GM12891 (cell line): ENCODE measurements at places on chromosomes 5 and 9.
A peak's percentile ranks its signal among the peaks of the same experiment; 100 is the strongest.

DNA sequence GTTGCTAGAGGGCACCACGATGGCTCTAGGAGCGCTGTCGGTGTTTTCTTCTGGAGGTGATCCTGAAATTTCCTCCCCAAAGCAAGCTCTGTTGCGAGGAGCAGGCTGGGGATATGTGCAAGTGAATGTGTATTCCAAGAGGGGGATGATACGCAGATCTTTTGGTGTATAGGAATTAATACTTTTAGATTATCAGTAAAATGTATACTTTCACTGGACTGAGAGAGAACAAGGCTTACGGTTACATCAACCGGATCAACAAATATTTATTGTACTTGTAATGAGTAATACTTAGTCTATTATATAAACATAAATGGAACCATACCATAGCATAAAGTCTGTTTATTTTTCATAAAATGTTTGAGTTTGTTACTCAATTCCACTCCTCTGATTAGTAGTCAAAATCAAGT, 632 bp upstream of the PRKAA1 start:
- DNase-seq = peak; percentile 10

DNA sequence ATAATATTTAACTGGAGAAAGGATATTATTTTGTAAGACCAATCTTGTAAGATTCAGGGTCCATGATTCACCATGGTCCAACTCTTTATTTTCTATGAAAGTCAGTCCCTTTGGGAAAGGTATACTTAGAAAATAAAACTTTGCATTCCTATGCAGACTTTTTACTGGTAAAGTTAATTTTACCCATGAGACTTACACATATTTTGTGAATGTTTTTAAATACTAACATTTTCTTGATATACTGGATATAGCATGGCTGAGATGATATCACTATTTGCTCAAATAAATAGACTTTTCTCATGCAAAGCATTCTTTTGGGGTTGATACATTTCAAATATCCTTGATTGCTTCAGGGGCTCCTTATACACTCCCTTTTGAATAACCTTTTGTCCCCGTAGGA, 512.1 kb downstream of the MAN2A1 start:
- DNase-seq = no peak

DNA sequence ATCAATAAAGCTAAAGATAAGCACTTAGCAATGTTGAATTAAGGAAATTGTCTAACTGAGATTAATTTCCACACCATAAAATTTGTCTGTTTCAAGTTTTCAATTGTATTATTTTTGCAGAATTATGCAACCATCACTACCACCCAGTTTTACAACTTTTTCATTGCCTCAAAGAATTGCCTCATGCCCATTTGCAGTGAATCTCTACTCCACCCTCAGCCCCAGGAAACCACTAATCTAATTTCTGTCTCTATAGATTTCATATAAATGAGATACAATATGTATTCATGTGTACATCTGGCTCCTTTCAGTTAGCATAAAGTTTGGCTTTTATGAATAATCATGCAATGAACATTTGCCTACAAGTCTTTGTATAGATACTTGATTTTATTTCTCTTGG, 72.9 kb downstream of the PTCD2 start:
- DNase-seq = no peak

DNA sequence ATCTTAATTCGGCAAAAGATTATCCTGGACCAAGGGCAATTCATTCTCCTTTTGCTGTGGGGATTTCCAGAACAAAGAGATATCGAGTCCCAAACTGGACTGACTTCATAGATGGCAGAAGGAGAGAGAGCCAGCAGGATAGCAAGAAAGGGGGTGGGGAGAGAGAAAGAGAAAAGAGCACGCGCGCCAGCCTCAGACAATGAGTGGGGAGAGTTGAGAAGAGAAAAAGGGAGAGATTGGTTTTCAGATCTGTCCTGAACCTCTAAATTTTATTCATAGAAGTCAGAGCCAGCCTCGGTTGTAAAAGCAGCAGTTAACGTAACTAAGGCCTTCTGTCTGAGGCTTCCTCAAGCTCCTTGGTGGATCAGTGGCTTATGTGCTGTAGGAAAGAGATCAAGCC, 55.3 kb upstream of the ALDH1B1 start:
- DNase-seq = no peak

DNA sequence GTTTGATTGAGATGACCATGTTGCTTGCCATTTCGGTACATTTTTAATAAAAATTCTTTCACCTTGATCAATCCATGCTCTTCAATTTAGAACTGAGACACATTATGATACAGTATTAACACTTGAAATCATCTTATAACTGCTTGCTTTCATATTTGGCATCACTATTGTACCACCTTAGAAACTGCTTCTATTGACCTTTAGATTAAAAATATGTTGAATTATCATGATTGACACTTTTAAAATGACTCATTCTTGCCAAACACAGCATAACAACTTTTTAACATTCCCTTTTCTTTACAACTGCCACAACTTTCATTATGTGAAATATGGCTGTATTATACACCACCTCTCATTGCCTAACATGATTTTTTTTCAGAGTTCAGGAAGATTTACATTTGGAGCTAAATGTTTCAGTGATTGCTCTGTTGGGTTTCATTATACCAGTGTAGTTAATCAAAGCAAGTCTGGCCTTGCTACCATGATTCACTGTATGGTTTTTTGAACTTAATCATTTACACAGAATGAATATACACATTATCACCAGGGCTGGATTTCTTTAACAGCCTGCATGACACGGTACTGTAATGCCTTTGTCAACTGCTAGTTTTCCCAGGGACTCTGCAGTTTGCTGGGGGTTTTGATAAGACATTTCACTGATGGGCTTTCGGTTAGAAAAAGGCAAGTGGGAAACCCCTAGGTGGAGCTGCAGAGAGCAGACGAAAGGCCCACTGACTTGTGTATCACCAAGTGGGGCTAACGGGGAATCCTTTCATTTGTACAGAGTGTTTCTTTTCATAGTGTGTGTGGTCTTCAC, 93.6 kb upstream of the TLE4 start:
- DNase-seq = no peak

- DNase-seq = no peak
Observed at GRCh38 chr5:115419846-115420585, 123.6 kb upstream of the CCDC112 start.

- DNase-seq = no peak
Observed at GRCh38 chr5:9507974-9508373, 37.9 kb downstream of the SEMA5A start.

DNA sequence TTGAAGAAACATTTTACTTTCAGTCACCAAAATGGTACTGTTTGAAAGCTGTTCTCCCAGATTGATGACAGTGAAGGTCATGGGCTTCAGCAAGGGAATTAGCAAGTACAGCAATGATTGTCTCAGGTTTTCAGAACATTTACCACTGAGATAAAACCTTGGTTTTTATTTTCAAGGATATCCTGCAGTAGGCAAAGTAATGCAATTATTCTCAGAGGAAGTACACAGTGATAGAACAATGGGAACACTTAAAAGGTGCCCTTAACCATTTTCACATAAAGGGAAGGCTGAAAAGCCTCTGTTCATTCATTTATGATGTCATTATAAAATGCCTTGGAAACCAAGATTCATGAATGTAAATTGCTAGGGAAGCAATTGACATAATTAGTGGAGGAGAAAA, 471.8 kb upstream of the ACO1 start:
- DNase-seq = no peak

DNA sequence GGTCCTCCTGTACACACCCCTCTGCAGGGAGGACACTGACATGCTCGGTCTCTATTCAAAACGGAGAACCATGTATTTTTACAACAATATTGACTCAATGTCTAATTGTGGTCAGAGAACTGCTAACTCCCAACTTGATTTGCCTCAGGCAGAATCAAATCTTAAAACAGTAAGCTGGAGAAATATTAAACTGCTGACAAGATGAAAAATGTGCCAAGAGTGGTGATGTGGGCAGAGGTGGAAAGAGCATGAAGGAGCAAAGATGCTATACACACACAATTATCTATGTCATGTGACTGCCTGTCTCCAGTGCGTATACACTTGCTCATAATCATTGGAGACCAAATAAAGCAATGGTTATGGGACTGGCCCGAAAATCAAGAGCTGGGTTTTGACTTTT, 556.1 kb upstream of the ZNF608 start:
- DNase-seq = no peak

- no peak for DNase-seq
Observed at GRCh38 chr9:85298499-85298898, 443.3 kb downstream of the AGTPBP1 start.

DNA sequence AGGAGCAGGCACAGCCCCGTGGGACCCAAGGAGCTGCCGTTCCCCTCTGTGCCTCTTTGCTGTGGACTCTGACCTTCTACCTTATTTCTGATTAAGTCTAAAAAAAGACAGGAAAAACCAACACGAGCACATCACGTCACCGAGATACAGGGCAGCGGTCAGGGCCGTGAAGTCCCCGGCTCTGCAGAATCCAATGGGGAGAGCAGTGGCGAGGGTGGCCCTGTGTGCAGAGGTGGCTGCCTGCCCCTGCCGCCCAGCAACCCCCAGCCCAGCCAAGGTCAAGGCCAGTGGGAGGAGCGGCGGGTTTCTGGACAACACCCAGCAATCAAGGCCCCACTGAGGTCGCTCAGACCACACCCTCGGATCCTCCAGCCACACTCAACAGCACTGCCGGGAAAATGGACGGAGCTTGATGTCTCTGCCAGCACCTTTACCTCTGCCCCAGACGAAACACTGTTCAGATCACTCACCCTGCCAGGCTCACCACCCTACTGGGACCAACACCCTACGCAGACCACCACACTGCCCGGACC, 32.7 kb upstream of the SLC9A3 start:
- no peak for DNase-seq

- no peak for DNase-seq
Observed at GRCh38 chr9:114400219-114400618, 12.4 kb upstream of the AKNA start.

- DNase-seq = no peak
Observed at GRCh38 chr9:99037769-99038483, 67.0 kb upstream of the TGFBR1 start.

DNA sequence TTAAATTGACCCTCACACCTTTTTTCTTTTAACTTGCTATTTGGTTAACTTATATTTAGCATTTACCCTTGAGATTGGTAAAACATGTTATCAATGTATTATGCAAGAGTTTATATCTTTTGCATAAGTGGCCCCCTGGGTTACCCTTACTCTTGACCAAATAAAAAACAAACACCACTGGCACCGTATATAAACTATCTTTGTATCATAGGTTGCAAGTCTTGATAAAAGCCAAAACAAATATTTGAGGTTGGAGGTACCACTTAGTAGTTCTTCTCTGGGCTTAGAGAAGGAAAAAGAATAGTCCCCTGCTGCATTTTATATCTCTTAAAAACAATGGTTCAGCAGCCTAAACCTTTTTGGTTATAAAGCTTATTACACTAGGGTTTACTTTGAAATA, 61.3 kb downstream of the WDR36 start:
- no peak for DNase-seq

DNA sequence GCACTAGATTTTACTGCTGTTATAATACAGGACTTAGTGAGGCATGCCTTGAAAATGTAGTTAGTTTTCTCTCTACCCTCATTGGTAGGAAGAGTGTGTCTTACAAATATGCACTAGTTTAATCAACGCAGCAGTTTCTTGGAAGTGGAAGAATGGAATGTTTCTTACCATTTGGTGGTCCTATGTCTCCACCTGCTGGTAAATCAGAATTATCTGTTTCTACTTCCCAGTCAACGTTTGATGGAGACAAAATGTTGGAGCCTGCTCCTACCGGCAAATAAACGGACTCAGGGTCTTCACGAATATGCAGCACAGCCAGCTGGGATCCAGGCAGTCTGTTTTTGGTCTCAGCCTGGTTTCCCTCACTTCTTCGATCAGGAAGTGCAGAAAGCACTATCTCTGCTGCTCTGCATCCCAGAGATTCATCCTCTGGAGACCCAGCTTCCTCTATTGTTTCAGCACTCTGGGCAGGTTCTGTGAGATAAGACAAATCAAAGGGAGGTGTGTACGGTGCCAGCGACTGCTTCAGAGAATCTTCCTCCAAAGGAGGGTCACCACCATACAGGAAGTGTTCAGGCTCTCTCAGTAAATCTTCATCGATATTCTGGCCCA, 59.5 kb upstream of the PCA3 start:
- no peak for DNase-seq

GRCh38 chr5:64207978-64208377, 42.3 kb downstream of the RNF180 start:
- no peak for DNase-seq

GRCh38 chr5:1335540-1336095, 9.3 kb downstream of the CLPTM1L start:
- DNase-seq = no peak

DNA sequence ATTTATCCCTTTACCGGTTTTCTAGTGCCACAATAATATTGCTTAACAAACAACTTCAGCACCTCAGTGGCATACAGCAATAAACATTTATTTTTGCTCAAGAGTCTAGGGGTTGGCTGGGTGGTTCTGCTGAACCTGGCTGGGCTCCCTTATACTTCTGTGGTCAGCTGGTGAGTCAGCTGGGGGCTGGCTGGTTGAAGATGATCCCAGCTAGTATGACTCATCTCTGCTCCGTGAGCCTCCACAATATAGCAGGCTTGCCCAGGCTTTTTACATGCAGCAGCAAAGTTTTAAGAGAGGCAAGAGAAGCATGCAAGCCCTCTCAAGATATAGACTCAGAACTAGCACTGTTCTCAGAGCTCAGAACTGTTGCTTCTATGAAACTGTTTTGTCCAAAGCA, 523.5 kb upstream of the CLINT1 start:
- no peak for DNase-seq

DNA sequence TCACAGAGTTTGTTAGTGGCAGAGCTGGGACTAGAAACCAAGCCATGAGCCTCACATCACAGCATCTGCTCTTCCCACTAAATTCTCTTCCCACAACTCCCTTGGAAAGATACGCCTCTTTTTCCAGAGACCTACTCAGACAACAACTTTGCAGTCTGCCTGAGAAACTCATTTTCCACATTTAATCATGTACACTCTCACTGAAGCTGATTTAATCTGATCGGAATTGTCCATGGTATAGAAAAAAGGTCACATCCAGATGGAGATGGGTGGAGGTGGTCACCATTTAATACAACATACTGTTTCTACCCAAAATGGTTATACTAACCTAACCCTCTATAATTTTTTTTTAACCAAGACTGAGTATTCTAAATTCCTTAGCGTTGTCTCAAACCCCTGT, 366.2 kb downstream of the ENC1 start:
- no peak for DNase-seq

DNA sequence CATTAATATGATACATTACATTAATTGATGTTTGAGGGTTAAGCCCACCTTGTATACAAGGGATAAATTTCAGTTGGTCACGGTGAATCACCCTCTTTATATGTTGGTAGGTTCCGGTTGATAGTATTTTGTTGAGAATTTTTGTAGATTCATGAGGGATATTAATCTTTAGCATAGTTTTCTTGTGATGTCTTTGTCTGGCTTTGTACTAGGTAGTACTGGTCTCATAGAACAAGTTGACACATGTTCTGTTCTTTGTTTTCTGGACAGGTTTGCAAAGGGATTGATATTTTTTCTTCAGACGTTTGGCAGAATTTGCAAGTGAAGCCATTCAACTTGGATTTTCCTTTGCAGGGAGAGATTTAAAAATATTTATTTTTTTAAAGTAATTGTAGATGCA, 49.1 kb upstream of the CLK4 start:
- DNase-seq = no peak

GRCh38 chr5:57738301-57738700, 255.7 kb upstream of the ACTBL2 start:
- DNase-seq = no peak

GRCh38 chr5:58683567-58683966, 100.7 kb downstream of the RAB3C start:
- no peak for DNase-seq
